ENCODE measurements at places on chromosomes 3 and 15.

- DNase-seq: no peak
Measured at GRCh38 chr15:81547521-81548132, 173.6 kb upstream of the TMC3 start.

- DNase-seq: no peak
Measured at GRCh38 chr3:156606729-156607128, 51.8 kb upstream of the SSR3 start.

- no peak for DNase-seq
Measured at GRCh38 chr15:39628144-39628508, 47.2 kb downstream of the THBS1 start.

GRCh38 chr3:38368238-38368637, 21.7 kb downstream of the XYLB start:
- DNase-seq: no peak

GRCh38 chr15:68213991-68214837, 9.1 kb upstream of the CALML4 start:
- no peak for DNase-seq

GRCh38 chr15:83322691-83323090, 38.2 kb upstream of the BNC1 start:
- DNase-seq: no peak

- no peak for DNase-seq
Measured at GRCh38 chr15:85494048-85494777, 113.8 kb downstream of the AKAP13 start.

- no peak for DNase-seq
Measured at GRCh38 chr3:63232764-63233396, 45.2 kb upstream of the SYNPR start.

DNA sequence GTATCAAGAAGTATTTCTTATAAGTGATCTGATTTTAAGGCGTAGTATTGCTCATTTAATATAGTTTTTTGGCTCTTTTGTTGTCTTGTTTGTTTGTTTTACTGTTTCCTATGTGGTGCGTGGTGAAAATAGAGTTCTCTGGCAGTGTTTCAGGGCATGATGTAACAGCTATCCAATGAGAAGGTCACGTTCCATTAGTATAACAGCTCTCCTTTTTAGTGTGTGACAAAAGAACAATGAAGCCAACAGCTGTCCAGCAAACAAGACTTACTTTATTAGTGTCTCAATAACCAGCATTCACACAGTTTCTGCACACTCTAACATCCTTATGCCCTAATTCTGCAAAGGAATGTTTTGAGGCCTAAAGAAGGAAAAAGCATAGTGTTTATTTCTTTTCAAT, 127.9 kb downstream of the SLC25A26 start:
- no peak for DNase-seq

DNA sequence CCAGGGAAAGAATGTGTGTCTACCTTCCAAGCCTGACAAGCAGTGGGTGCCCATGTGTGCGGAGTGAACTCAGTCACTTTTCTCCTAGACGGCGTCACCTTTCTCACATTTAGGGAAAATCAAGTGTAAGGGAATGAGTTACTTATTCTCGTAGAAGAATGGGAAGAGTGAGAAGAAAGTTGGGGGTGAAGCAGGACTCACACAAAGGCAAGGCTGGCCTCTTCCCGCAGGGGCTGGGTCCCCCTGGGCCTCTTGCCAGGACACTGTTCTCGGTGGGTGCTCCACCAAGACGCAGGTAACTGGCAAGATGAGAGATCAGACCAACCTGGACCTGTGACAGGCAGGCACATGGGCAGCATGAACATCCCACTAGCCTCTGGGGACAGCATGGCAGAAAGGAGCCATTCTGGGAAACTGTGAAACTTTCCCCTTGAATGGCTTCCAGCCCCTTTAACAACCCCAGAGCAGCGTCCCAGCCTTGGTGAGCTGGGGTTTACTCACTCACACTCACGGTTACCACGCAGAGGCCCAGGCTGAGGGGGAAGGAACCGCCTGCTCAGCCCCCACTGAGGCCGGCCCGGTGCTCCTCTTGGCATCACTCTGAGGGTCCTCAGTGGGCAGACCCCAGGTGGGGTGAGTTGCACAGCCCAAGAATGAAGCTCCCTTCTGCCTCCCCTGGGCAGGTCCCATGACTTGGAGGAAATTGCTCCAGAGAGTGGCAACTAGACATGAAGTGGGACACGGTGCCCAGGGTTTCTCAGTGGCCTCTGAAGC, 15.0 kb upstream of the SRP14 start:
- no peak for DNase-seq

DNA sequence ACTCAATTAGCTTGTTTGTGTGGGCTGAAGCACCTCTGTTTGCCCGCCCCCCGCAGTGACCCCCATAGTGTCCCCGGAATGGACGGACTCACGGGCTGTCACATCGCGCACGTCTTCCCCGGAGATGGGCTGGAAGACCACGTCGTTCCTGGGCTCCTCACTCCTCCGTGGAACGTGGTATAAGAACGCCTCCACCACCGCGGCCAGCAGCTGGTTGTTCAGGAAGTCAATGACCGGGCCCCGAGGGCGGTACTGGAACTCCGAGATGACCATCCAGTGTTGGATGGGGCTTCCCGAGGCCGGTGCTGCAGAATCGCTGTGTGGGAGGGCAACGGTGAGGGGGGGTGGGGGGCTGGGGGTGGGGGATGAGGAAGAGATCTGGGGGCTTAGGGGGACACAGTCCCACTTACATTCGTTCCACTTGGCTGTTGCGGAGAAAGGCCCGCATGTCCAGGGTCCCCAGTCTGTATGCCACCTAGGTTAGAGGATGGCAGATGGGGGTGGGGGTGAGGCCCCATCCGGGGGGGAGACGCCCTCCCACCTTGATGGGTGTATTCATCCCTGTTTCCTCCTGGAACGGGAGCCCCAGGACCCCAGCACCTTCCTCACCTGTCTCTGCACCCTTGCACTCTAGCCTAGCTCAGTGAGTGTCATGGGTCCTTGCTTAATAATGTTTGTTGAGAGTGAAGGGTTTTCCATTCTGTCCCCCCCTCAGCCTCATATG, 30.2 kb downstream of the MUC20 start:
- no peak for DNase-seq

DNA sequence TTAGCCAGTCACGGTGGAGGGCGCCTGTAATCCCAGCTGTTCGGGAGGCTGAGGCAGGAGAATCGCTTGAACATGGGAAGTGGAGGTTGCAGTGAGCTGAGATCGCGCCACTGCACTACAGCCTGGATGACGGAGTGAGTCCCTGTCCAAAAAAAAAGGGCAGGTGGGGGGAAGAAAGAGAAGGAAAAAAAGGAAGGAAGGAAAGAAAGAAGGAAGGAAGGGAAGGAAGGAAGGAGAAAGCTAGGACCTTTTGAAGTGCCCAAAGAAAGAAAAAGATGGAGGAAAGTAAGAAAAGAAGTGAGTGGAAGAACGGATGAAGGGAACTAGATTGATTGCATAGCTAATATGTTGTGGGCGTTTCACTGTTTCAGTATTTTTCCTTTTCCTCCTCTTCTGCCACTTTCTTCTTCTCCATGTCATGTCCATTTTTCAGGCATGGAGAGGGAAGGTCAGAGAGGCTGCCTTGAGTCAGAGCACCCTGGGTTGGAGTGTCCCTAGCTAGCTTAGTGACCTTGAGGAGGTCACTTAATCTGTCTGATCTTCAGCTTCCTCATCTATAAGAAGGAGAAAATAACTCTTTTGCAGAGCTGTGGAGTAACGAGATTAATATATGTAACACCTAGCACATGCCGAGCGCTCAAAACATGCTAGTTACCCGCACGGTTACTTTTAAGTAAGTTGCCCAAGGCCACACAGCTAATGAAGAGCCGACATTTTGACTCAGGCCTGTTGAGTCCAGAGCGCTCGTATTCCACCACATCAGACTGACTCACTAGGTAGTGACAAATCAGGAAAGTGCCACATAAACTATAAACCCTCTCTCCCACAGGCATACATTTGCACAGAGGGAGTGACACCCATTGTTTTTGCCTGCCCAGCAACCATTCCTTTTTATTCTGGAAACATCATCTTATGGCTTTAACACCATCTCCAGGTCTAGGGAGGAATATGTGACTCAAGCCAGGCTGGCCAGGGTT, 42.2 kb downstream of the BHLHE40 start:
- no peak for DNase-seq

DNA sequence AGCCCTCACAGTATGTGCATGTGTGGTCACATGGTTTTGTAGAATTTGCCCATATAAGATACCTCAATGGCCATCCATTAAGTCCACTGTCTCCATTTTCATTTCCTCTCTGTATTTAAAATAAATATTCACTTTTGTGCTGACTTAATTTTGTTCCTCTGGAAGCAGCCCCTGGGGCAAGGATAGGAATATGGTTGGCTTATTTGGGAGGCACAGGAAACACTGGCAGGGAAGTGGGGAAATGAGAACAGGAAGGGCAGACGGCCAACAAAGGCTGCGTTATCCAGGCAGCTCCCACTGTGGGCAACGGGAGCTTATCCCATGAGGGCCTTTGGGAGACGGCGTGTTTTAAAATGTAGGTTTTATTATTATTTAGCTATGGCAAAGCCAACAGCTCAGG, 148.6 kb downstream of the SHQ1 start:
- no peak for DNase-seq

GRCh38 chr3:178915365-178915764, 156.2 kb downstream of the ZMAT3 start:
- no peak for DNase-seq

- no peak for DNase-seq
Measured at GRCh38 chr3:39783680-39784079, 25.7 kb upstream of the MYRIP start.

DNA sequence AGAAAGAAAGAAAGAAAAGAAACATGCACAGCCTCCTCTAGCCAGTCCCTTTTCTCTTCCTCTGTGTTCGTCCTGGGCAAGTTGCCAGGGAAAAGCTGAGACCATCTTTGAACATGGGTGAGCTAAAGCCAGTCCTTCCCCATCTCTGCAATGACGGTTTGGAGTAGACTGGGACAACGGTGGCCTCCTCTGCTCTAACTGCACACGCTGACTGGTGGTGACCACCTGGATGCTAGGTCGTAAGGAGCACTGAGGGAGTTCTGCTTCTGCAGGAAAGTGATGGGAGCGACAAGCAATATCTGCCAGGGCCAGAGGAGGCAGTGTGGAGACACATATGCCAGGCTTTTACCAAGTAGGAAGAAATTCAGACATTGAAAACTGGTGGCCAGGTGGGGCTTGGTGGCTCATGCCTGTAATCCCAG, 111.7 kb downstream of the NUP210 start:
- DNase-seq: no peak

- no peak for DNase-seq
Measured at GRCh38 chr3:119323723-119324085, 29.5 kb downstream of the ARHGAP31 start.

- no peak for DNase-seq
Measured at GRCh38 chr15:39180483-39180933, 400.4 kb upstream of the THBS1 start.

- DNase-seq: no peak
Measured at GRCh38 chr3:106247902-106248684, 379.3 kb upstream of the CBLB start.

DNA sequence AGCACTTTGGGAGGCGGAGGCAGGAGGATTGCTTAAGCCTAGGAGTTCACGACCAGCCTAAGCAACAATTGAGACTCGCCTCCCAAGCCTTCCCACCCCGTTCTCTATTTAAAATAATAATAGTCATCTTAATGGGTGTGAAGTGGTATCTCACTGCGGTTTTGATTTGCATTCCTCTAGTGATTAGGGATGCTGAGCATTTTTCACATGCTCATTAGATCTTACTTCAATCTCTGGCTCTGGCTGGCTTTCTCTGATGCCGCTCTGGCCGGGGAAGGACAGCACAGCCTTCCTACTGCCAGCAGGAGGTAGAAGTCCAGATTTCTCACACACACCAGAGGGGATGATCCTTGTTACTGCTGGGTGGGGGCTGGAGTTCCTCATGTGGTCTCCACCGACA, 7.4 kb upstream of the EIF4A2 start:
- no peak for DNase-seq

- DNase-seq: no peak
Measured at GRCh38 chr15:73881579-73882320, 8.4 kb downstream of the TBC1D21 start.

- no peak for DNase-seq
Measured at GRCh38 chr3:72050048-72050632, 265.2 kb upstream of the PROK2 start.

DNA sequence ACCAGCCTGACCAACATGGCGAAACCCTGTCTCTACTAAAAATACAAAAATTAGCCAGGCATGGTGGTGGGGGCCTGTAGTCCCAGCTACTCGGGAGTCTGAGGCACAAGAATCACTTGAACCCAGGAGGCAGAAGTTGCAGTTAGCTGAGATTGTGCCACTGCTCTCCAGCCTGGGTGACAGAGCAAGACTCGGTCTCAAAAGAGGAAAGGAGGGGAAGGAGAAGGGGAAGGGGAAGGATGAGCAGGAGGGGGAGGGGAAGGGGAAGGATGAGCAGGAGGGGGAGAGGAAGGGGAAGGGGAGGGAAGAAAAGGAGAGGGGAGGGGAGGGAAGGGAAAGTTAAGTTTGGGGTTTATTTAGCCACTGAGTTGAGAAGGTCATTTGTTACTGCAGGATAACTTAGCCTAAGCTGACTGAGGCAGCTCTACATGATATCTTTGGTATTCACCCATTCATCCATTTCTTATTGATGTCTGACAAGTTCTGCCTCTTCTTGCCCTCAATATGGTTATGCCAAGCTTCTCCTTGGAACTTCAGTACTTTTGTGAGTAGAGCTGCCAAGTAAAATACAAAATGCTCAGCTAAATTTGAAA, 15.9 kb upstream of the ABHD2 start:
- DNase-seq: no peak

GRCh38 chr15:38904298-38904697, 339.7 kb upstream of the RASGRP1 start:
- no peak for DNase-seq

GRCh38 chr3:192880313-192880712, 37.3 kb downstream of the MB21D2 start:
- no peak for DNase-seq

DNA sequence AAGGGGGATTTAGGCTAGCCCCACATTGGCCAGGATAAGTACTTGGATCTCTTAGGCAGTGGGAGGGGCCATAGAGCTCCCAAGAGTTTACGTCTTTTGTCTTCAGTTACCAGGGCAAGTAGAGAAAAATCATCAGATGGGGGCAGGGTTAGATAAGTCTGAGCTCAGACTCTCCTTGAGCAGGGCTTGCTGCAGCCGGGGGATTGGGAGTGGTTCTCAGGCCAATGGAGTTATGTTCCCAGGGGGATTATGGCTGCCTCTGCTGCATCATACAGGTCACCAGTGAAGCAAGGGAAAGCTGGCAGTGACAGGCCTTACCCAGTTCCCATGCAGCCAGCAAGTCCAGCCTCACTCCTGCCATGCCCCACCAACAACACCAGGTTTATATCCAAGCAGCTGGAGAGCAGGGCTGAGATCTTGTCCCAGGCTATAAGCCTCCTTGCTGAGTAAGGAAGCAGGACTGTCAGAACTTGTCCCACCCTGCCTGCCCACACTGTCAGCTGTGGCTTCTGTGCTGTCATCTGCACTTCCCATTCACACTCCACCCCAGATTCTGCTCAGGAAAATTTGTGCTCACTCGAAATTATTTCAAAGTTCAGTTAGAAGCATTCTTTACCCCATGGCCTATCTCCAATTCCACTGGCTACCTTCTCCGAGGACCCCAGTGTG, 215.3 kb downstream of the FAM43A start:
- no peak for DNase-seq

- DNase-seq: no peak
Measured at GRCh38 chr15:89165677-89166076, 55.7 kb downstream of the RLBP1 start.

Measured in NCI-H1930 (cell line).